ENCODE measurements at places on chromosomes 7 and 10.
A peak's percentile ranks its signal among the peaks of the same experiment; 100 is the strongest.

- no peak for DNase-seq
Observed at GRCh38 chr7:135964791-135965190, 12.4 kb downstream of the MTPN start.

DNA sequence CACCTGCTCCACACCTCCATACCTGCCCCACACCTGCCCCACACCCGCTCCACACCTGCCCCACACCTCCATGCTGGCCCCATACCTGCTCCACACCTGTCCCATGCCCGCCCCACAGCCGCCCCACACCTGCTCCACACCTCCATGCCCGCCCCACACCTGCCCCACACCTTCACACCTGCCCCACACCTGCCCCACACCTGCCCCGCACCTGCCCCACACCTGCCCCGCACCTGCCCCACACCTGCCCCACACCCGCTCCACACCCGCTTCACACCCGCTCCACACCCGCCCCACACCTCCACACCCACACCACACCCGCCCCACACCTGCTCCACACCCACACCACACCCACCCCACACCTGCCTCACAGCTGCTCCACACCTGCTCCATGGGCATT is 53.0 kb downstream of the PARP12 start:
- DNase-seq = no peak

DNA sequence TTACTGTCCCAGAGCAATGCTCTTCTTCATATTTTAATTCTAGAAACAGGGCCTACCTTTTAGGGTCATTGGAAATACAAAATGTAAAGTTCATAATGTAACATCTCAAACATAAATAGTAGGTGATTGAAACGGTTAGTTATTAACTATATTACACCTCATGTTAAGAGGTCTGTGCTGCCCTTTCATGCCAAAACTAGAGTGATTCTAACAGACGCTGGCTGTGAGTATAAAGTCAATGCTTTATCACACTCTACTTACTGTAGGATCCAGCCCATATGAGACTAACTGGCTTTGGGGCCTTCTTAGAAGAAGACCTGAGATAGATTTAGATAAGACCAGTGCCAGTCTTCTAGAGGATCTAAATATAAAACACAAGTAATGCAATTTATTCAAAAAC is 966.1 kb upstream of the SORCS1 start:
- DNase-seq = no peak

DNA sequence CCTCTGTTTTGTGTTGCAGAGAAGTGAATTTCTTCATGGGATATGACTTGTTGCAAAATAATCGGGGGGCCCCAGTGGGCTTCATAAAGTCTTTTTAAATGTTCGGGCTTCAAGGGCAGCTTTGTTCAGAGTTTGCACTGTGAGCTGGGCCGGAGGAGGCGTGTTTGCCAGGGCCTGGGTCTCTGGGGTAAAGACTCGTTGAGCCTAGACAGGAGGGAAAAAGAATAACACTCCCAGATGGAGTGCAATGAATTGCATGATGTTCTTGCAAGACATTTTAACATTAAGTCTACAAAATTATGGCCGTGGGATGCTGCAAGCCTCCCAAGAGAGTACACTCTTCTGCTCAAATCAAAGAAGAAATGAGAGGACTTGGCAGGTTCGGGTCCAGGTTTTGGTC is 23.6 kb downstream of the BMPER start:
- no peak for DNase-seq

GRCh38 chr10:88064608-88065382 is 201.4 kb downstream of the PTEN start:
- no peak for DNase-seq

DNA sequence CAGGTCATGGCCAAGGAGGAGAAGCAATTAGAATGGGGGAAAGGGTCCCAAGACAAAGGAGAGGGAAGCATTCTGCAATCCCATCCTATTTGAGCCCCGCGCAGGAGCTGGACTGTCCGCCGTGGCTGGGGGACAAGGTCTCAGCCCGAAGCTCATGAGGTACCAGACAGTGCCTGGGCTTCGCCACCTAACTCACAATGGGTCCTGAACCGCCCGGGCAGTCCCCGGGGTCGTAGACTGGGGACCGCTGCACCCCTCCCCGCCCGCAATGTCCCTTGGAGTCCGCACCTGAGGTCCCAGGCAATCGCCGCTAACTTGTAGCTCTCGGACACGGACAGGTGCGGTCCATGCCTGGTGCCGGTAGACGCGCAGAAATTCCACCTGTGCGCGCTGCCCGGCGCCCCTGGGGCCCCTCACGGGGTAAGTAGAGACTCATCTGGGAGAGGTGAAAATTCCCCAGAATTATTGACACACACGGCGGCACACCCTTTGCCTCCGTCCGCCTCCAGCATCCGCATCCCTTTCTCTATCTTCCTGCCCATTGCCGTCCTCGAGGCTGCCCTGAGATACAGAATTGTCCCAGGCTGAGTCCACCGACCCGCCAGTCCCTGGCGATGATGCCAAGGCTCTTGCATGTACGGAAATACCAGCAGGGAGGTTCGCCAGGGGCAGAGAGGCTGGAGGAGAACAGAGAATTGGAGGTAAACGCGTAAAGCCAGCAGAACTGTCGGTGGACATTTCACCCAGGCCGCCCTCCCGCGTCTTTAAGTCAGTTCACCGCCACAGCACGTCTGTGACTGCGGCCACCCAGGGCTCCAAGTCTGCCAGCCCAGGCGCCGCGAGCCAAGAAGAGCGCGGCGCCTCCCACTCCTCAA is 1.8 kb downstream of the CHRM2 start:
- no peak for DNase-seq

DNA sequence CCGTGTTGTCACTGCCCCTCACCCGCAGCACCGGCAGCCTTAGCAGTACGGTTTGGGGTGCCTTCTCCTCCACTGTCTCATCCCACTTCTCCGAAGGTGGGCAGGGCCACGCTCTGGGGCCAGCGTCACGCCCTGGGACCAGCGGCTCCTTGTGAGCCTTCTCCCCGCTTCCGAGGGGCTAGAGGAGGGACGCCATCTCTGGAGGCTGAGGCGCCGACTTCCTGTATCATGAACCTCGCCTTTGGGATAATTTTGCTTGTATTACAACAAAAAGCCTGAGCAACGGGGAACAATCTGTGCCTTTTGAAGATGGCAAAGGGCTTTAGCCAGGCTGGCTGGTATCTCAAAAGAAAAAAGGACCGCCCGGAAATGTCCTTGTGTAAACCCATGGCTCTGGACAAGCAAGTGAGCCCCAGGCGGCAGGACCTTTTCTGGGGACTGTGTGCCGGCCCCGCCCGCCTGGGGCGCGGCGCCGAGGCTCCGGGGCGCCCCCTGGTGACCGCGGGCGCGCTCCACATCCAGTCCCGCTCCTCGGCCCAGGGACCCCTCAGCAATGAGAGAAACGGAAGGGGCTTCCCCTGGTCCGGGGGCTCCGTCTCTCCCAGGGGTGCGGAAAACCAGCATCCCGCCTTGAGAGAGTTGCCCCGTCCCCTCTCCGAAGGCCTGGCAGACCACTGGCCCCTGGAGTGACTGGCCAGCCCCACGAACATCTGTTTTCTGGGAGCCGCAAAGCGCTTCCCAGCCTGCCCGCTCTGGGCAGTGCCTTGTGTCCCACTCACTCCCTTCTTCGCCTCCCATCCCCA is 3.8 kb downstream of the DEPP1 start:
- peak; percentile 74 for DNase-seq

DNA sequence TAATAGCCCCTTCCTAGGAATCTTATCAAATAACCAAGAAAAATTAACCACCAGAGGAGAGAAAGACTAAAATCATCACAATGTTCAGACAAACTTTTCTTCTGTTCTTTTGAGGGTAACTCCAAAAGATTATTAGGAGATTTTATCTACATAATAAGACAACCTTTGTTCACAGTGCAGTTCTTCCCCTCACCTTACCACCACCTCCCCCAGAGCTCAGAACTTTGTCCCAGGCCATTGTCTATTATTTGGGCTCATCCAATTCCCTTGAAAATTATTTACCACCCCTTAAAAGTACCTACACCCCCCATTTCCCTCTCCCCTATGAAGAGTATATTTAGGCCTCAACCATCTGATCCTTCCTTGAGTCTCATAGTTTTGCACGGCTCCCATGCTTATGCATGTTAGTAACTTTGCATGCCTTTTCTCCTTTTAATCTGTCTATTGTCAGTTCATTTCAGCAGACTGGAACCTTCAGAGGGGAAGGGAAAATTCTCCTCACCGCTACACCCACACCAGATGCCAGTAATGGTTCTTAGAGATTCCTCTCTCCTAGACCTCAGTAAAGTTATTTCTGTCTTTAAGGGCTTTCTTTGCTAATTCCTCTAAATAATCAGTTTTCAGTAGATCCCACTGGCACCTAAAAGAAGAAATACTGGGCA is 234.9 kb downstream of the SKIDA1 start:
- peak; percentile 74 for DNase-seq

DNA sequence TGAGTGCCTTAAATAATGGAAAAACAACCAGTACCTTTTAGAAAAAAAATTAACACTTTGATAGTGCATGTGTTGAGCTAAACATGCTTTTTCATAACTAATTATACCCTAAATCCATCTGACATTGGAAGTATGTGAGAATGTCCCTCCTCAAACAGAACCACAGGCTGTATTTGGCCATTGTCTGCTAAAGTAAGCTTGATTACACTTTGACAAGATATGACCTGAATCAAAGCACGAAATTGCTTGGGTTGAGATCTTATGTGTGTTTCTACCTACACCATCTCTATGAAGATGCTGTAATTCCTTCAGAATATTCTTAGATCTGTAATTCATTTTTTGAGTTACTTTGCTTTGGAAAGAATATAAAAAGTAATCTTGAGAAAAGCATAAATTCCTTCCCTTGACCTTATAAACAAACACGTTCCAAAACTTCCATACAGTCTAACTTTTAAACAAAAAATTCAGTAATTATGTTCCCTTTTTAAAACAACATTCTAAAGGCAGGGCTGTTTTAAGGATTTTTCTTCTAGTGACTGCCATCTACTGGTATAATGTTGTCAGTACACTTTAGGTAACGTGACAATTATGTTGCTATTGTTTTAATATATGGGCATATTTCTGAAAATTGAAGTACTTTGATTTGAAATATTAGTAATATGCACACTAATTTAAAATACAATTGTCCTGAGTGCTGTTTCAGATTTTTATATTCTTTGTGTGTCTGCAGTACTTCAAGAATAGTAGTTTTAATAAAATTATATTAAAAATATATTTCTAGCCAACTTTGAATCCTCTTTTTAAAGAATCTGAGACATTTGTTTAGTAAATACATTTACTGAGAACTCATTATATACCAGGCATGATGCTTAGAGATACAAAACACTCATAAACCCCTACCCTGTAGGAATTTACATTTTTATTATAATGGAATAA is 20.9 kb downstream of the CD36 start:
- no peak for DNase-seq

GRCh38 chr7:121447911-121448300 is 51.8 kb upstream of the FAM3C start:
- DNase-seq = no peak
